ENCODE measurements at places on chromosomes 4 and X.
A peak's percentile ranks its signal among the peaks of the same experiment; 100 is the strongest.

DNA sequence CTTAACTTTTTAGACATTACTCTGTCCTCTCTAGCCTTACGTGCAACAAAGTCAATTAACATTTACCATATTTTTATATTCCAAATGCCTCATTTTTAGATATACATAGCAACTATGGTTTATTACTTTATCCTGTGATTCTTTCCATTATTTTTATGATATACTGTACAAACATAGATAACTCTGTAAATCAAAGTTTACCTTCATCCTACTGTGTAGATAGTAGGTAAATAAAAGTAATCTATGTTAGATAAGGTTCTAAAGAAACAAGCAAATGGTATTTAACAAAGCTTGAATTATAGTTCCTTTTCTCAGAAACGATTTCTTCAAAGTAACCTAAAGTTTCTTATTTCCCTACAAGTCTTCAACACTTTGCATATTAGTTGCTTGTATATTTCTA is 350.0 kb downstream of the GALNTL6 start:
- no peak for DNase-seq

- DNase-seq: no peak
Measured at GRCh38 chr4:143163614-143164013, 21.1 kb upstream of the USP38 start.

DNA sequence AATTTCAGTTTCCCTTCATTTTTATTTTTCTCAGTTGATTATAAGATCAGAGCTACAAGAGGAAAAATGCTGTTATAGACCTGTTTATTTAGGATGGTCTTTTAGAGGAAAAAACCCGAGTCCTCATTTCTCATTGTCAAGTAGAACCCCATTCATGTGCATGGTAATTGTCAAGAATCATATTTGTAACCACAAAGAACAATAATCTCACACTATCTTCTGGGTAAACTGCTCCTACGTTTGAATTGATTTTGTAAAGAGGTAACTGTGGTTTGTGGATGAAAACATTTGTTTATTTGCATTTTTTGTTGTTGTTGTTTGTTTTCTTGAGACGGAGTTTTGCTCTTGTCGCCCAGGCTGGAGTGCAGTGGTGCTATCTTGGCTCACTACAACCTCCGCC is 23.8 kb downstream of the RAPGEF2 start:
- DNase-seq: no peak

DNA sequence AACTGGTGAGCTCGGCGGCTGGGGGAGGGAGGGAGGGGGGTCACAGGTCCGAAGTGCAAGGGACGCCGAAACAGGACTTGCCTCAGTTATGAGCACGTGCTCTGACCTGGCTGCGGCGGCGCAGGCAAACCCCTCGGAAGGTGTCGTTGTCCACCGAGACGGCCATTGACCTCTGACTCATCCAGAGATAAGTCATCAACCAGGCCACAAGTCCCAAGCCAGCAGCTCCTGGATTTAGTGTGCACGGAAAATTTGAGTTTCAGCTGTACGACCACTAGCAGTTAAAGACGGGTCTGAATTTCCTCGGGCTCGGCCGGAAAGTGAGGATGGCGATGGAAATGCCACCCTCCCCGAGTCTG is 674 bp downstream of the SH3D19 start:
- peak; percentile 23 for DNase-seq

- DNase-seq: no peak
Measured at GRCh38 chr4:13537011-13537831, 7.1 kb downstream of the NKX3-2 start.

DNA sequence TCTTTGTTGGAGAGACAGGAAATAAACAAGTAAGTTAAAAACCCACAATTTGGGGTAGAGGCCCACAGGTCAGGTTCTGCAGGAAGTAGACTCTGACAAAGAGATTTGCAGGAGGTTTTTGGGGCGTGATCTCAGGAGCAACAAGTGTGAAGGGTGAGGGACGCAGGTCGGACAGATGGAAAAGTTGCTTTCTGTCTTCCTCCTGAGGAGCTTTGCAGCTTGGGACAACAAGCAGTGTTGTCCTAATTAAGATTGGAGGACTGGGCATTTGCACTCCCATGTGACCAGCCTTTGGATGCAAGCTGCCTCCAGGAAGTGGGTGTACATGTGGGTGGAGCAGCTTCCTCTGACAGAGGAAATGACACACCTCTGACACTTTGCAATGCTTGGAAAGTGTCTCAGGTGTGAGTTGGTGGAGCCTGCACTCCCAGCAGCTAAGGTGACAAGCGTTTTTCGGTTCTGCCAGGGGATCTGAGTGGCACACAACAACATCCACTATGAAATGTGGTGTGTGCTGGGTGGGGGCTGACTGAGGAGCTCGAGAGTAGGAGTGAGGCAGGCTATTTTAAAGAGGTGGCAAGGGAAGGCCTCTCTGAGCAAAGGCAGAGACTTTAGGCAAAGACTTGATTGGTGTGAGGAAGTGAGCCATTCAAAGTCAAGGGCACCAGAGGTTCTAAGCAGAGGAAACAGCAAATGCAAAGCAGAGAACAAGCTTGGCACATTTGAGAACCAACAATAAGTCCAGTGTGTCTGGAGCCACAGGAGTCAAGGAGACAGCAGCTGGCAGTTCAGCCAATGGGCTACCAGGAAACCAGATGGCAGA is 339.8 kb upstream of the GATB start:
- no peak for DNase-seq

DNA sequence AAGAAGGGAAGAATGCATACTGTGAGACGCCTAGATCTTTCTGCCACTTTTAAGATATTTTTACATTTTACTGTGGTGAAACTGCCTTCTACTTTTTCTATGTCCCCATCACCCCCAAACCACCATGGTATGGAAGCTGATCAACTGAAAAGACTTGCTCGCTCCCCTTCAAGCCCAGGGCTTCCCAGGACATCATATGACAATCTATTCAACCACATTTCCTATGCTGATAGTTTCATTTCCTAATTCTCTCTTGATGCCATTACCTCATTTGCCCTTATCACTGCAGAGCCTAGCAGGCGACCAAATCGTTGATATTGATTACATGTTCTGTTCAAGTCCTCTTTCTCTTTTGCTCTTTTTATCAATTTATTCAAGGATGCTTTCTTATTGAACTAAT is 40.1 kb upstream of the KLHL34 start:
- DNase-seq: no peak

All from cortex of kidney (tissue), 1 donor.